T-helper 9 cell (primary cell): ENCODE measurements at places on chromosomes 11 and 22.
A peak's percentile ranks its signal among the peaks of the same experiment; 100 is the strongest.

DNA sequence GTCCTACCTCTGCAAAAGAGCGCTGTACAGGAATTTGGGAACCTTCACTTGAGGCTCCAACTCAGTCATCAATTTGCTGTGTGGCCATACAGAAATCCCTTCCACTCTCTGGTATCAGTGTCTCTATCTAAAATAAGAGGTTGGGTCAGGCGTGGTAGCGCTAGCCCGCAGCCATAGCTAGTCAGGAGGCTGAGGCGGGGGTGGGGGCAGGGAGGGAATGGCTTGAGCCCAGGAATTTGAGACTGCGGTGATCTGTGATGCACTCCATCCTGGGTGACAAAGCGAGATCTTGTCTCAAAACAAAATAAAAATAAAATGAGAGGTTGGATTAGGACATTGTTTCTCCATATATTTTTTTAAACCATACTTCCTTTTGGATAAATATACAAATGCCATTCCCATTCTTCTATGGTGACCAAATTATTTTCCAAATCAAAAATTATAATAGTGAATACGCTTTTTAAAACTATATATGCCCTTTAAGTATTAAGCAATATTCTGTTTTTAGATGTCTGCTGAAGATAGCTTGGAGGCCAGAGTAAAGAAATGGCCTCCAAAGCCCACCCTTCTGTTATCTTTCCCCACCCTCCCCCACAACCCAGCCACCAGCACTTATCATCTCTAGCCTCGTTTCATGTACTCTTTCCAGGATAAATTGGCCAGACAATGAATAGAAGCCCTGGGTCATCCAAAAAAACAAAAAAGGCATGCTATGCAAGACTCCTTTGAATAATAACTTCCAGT, 87.2 kb downstream of the PLEKHA7 start:
- DNase-seq, result no peak

DNA sequence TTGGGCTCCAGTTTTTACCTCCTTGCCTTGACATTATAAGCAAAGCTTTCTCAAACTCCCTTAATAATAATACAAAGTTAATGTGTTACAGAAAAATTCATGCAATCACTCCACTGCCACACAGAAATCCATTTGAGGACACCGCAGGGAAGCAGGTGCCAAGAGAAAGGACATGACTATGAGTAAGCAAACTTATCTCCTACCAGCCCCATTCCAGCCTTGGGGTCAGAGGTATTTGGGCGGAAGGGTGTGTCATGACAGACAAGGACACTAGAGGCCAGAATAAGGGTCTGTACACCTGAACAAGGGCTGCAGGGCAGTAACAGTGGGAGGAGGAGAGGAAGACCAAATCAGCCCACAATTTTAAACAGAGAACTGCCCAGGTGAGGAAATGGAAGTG, 5.9 kb downstream of the GNG3 start:
- DNase-seq, result no peak

DNA sequence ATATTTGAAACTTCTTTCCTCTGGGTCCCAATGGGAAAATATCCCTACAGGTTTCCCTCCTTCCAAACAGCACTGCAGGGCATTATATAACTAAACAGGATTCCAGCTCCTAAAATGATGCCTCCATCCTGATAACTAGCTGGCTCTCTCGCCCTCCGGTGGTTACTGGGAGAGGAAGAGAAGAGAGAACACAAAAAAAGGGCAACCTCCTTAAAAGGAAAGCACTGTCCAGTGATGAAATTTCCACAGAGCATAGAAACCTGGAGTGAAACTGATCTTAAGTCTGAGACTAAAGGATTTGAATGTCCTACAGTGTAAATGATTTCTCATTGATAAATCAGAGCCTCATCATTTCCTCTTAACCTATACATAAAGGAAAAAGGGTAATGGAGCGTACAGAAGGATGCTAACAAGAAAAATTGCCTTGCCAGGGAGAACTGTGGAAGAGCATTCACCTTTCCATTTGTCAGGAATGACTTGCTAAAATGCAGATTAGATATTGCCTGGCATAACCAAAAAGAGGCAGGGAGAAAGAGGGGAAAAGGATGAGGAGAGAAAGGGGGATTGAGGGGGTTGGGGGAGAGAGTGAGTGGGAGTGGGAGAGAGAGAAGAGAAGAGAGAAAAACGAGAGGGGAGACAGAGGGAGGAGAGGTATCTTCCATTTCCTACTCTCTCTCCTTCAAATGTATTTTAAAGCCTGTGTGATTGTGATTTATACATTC, 121.3 kb downstream of the APOL5 start:
- no peak for DNase-seq

GRCh38 chr11:27660171-27660570, 40.1 kb downstream of the BDNF start:
- no peak for DNase-seq

- no peak for DNase-seq
These were observed 131.6 kb upstream of the NECTIN1 start for GRCh38 chr11:119860561-119861094.

- DNase-seq, result no peak
These were observed 5.0 kb upstream of the UVRAG start for GRCh38 chr11:75809991-75810390.

- no peak for DNase-seq
These were observed 165.2 kb downstream of the PKNOX2 start for GRCh38 chr11:125329786-125330185.

DNA sequence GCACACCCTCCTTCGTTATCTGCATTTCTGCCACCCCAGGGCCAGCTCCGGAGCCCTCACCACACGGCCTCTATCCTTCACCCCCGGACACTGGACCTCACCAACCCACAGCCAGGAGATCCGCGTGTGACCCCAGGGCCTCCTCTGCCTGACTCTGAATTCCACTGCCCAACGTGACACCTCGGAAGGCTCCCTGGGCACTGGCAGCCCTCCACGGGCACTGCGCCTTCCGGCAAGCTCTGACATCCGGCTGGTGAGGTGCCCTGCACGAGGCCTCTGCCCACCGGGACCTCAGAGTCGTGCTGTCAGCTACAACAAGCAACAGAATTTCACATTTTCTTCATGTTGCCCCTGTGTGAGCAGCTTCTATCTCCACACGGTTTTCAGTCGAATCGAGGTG, 148.3 kb downstream of the CRYBB2 start:
- DNase-seq, result no peak

DNA sequence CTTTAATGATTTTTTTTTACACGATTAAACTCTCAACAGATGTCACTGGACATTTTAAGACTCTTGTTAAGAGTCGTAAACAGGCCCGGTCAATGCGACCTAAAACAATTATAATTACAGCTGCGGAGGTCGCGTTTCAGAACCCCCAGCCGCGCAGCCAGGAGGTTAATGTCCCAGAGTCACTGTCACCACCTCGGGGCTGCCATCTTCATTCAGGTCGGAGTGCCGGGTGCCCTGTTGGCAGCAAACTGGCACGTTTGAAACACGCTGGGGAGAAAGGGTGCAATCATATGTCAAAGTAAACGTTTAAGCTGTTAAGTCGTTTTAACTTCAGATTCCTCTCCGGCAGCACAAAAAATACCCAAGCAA, 711 bp upstream of the PHF21B start:
- DNase-seq, result no peak

DNA sequence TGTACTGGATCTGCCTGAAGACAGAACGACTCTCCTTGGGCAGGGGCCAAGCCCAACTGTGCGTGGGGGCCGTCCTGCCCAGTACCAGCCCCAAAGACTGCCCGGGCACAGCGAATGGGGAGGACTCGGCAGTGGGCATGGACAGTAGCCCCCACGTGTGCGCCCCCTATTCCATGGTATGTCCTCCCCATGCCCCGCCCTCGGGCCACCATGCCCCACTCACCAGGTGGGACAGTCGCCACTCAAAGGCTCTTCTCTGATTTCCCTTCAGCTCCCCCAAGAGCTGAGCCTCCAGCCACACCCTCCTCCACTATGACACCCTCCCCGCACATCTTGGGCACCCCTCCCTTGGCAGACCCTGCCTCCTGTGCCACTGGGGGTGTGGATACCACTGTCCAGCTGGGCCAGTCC, 43.5 kb downstream of the GNB1L start:
- no peak for DNase-seq

DNA sequence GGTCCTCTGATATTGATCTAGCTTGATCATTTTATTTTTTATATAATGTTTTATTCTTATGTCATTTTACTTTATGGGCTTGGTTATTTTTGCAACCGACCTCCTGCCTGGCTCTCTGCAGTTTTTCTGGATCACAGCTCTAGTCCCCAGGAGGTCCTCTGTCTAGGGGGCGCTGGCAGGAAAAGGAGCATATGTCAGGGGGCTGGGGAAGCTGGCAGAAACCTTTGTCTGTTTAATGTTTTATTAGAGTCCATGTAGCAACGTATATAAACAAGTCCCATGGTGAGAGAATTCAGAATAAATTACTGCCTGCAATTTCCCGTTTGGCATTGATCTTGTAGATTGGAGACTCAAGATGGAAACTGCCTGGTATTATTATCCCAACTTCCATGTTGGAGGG, 133.5 kb upstream of the ZBED5 start:
- DNase-seq, result no peak

- no peak for DNase-seq
These were observed 9.4 kb downstream of the PCF11 start for GRCh38 chr11:83166193-83166866.

GRCh38 chr22:45224988-45225731, 15.5 kb downstream of the KIAA0930 start:
- DNase-seq, result no peak

DNA sequence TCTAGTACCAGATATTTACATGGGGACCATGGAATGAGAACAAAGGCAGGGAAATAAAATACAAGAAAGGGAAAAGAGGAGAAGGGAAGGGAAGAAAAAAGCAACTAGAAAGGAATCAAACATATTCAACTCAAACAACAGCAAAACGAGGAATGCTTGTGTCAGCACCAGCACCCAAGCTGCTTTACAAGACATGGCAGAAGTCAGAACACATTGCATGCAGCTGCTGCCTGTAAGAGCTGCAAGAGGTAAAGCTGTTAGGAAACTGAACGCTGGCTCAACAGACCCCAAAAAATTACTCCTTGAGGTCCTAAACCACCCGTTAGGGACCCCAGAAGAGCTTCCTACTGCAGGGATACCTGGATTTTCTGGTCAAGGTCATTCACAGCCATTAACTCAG, 296.9 kb downstream of the OPCML start:
- DNase-seq, result no peak

DNA sequence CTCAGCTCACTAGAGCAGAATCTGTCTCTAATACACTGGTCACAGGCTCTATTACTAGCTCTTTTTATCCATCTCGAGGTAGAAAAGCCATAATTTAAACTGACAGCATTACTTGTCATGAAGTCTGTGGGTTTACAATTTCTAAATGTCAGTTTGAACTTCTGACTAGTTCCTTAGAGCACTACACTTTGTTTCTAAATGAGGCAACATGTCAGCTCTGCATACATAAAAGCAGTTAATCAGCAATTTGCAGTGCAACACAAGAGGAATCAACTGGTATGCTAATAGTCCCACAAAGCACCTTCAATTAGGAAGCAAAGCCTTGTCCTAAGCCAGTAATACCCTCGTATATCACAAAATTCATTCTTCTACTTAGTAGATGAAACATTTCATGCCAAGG, 321.3 kb downstream of the TTC28 start:
- no peak for DNase-seq

GRCh38 chr11:923691-924405, 1.8 kb upstream of the AP2A2 start:
- no peak for DNase-seq

DNA sequence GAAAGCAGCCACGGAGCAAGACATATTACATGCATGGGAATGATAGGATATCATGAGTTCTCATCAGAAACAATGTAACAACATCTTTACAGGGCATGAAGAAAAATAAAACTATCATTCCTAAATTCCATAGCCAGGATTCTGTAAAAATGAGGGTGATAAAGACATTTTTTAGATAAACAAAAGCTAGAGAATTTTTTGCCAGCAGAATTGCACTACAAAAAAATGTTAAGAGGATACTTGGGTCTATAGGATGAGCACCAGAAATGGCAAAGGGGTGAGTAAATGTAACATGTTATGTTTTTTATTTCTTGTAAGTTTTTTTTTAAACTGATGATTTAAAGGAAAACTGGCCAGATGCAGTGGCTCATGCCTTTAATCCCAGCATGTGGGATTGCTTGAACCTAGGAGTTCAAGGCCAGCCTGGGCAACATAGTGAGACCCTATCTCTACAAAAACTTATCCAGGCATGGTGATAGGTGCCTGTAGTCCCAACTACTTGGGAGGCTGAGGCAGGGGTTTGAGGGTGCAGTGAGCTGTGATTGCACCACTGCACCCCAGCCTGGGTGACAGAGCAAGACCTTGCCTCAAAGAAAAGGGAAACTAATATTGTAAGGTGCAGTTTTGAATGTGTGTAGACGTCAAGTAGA, 33.2 kb downstream of the TBX1 start:
- no peak for DNase-seq

DNA sequence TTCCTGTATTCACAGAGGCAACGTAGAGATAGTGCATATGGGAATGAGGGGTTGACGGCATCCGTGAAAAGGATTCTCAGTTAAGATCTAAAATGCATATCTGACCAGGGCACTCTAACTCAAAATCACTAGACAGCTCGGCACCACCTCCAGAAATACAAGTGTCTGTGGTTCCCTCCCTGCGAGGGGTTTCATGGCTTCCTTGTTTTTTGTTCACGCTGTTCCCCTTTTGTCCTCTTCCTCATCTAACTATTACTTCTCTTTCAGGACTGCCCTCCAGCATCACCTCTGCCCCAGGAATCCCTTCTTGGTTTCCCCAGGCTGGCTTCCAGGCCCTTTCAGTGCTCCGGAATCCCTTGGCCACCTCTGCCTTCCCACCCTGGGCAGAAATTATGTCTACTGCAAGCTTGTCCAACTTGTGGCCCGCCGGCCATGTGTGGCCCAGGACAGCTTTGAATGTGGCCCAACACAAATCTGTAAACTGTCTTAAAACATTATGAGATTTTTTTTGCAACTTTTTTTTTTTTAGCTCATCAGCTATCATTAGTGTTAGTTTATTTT, 159.9 kb downstream of the FBXO7 start:
- DNase-seq, result no peak

- DNase-seq, result peak; percentile 74
These were observed 36.6 kb upstream of the VPREB1 start for GRCh38 chr22:22207845-22208564.

GRCh38 chr11:75194147-75194546, 43.2 kb downstream of the SLCO2B1 start:
- no peak for DNase-seq

- DNase-seq, result no peak
These were observed 79.7 kb upstream of the SHANK2 start for GRCh38 chr11:71332046-71332445.

DNA sequence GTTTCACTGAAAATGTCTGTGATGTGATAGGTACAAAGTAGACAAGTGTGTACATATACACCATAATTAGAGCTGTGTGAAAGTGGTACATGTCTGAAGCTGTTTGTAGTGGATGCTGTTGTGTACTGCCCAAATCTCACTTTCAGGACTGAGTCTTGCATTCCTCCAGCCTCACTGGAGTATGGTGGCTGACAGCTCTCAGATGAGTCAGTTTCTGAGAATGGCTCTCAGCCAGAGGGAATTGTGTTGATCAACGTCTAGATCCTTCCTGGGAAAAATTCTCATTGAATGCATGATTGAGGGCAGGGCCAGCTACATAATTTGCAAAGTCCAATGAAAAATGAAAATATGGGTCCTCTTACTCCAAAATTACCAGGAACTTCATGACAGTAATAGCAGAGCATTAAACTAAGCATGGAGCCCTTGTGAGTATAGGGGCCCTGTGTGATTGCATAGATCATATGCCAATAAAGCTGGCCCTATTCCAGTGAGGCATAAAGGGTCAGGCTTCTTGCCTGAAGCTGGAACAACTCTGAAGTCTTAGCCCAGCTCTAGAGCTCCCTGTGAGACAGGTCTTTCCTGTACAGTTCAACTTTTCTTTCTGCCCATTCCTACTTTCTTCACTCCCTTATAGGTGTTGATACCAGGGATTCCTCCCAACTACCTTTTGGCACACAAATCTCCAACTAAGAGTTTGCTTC, 10.8 kb upstream of the CYP2R1 start:
- no peak for DNase-seq
